ENCODE measurements at places on chromosomes 6 and 20.

GRCh38 chr6:107620732-107621131 is 130.8 kb downstream of the SOBP start:
- no peak for DNase-seq

GRCh38 chr6:168030218-168030746 is 32.8 kb downstream of the KIF25 start:
- DNase-seq = no peak

DNA sequence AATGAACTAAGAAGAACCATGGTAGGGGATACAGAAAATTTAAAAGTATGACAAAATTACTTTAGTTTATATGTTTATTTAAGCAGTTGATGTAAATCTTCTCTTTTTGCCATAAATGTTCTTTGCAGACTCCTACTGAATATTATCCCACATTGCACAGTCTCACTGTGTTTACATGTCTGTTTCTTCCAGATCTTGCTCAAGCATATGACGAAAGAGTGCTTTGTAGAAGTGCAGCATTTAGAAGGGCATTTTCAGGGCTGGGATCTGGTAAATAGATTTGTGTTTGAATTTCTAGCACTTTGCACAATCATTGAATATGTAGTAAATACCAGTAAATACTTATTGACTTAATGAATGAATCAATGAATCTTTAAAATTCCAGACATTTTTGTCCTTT is 152.0 kb upstream of the EPHA7 start:
- DNase-seq = no peak

DNA sequence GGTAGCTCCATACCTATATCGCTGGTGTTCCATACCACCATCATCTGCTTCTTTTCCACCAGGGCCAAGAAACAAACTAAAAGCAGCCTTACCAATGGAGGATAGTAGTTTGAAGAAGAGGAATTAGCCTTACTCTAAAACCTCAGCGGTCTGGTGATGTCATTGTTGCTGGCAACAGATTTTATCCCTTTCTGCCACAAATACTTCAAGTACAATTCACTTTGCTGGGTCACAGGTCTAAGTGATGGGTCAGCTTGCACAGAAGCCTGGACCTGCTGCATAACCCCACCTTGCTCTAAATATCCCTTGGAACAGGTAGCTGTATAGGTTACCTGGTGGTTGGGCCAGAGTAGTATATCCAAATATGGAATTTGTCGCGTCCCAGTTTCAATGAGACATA is 53.2 kb upstream of the THEMIS start:
- no peak for DNase-seq

DNA sequence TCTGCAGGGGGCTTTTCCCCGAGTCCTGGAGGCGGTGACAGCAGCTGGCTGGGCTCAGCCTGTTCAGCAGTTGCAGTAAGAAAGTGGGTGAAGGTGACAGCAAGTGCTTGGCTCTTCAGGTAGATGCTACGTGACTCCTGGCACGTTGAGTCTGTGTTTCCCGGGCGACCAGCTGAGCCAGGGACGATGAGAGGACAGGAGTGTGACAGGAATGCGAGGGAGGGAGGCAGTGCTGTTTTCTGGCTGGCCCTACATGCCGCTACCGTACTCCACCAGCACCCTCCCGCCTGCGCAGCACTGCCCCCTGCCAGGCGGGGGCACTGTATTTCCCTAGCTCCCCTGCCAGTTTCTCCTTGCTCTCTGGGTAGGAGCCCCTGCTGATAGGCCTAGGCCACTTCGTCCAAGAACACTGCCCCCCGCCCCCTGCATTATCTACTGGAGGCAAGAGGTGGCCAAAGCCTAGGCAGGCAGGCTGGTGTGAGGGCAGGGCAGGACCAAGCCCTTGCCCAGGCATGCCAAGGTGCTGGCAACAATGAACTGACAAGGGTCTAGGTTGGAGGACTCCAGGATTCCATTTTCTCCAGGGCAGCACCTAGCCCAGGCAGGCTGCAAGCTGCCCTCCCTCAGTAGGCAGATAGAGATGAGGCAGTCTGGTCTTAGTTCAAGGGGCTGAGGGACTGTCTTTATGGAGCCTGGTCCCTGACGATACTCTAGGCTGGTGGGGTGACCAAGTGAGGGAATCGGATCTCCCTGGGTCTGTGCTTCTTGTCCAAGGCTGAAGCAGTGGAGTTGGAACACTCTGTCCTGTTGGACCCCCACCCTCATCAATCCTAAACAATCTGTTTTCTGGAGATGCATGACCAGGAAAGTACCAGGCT is 19.2 kb downstream of the MRPS18A start:
- DNase-seq = no peak

DNA sequence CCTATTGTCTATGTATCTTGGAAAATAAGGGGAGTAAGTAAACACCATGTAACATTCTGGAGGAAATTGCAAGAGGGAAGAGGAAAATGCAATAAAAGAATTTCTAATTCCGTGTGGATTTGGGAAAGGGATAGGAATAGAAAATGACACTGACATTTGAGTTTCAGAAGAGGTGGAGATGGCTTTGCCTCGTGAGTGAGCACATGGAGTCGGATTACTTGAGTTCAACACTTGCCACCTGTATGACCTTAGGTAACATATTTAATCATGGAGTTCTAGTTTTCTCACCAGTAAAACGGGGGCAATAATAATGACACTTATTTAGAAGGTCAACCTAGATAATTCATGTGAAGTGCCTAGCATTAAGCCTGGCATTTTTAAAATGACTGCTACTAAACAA is 10.8 kb upstream of the PBOV1 start:
- DNase-seq = no peak

- no peak for DNase-seq
These were observed 15.2 kb downstream of the CTCFL start for GRCh38 chr20:57509665-57510237.

DNA sequence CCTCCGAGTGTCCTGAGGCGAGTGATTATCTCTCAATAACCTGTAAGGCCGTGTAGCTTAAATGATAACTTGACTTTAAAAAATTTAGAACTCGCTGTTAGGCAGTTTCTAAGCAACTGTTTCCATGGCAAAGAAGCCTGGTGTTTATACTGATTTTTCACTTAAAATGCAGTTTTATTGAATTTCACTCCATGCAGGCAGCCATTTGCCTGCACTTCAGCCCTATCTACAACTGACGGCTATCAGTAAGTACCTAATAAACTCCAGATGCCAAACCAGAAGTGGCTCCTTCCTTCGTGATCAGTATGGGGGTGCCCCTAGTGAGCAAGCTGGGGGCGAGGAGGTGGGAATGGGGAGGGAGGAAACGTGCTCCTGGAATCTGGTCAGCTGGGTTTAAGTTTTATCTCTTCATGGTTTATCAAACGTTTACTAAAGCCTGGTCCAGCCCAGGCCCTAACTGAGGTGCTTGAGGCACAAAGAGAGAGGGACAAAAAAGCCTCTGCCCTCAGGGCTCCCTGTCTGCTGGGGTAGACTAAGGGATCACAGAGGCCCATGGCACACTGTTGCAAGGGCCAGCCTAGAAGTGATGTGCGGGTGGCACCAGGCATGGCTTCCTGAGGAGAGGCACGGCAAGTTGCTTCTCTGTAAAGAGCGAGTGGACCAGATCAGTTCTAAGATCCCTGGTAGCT is 45.5 kb downstream of the TTI1 start:
- no peak for DNase-seq

DNA sequence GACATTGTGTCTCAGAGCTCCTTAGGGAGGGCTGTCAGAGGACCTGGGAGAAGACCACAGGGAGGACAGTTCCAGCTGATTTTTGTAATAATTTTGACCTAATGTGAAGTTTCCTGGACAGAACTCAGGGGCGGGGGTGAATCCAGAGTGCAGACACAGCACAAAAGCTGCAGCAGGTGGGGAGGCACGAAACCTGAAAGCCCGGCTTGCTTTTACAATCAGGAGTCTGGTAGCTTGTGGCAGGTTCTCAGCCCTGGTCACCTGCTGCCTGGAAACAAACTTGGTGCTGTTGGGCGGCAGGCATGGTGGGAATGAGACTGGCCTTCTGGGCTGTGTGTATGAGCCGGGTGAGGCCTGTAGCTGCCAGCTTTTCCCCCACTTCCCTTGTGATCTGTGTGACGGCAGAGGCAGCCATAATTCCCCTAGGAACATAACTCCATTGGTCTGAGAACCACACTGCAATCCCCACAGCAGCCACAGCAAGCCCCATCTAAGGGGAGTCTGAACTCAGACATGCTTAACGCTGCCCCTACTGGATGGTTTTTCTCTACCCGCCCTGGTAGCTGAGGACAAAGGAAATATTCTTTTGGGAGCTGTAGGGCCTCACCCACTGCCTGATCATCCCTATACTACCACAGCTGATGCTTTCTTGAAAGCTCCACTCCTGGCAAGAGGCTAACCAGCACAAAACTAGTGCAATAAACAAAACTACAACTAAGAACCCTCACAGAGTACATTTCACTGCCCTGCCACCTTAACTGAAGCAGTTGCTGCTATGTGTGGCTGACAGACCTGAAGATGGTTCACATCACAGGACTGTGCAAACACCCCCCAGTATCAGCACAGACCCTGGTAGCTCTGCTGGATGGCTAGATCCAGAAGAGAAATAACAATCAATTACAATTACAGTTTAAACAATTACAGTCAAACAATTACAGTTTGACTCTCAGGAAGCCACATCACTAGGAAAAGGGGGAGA is 1055.1 kb upstream of the GJE1 start:
- no peak for DNase-seq

Data from SK-N-MC (cell line).